Activated T-cell treated with anti-CD3 and anti-CD28 coated beads, Interleukin-2, amount 50 U/mL, for 48 hours (primary cell): ENCODE measurements at places on chromosomes 7 and 10.

DNA sequence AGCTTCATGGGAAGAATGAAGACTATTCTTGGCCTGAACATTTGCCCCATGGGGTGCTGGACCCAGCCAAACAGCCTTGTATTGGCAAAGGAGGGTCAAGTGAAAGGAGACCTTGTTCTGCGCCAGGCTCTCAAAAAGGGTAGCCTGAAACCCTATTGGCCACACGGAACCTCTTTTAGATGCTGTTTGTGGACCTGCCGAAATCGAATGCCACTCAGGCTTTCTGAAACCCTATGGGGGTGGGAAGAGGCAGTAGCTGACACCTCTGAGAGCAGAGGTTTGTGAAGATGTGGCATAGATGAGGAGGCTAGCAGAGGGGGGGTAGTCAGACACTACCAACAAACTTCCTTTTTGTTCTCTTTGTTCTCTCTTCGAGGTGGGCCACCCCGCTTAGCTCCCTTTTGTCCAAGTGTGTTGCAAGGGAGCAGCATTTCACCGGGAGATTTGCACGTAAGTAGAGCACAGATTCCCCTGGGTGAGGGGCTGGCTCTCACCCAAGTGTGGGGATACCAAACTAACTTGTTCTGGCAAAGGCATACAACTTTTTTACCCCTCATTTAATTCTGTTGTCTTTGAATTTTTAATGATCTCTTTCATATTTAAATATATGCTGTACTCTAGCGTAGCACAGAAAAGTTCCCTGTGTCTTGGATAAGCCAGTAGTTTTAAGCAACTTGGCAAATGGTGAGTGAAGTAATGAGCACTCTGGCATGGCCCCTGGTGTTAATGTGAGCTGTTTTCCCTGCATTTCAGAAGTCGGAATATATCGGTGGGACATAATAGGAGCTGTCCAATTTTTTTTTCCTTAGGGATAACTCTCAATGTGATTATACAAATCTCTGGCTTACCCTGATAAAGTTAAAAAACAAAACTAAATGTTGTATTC is 107.7 kb downstream of the SEPTIN7 start:
- no peak for DNase-seq

GRCh38 chr7:111294494-111294893 is 203.6 kb downstream of the LRRN3 start:
- no peak for DNase-seq

DNA sequence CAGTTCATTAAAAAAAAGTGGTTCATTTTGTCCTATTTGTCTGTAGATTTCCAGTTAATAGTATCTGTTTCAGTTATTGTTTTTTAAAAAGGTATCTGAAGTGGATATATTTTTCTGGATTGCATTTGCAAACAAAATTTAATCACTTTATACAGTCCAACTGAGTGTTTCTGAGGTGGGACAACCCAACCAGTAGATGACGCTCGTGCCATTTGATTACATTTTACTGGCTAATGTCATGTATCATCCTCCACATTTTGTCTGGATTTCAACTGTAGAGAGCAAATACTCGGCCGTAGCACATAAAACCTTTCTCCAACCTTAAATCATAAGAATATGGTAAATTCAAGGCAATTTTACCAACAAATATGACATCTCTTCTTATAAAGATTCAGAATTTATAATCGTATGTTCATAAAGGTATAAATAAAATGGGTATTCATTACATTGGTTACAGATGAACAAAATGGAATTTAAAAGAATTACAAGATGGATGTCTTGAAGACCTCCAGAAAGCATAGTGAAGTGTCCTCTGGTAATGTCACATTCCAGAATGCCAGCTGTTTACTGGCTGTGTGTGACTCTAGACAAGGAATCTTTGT is 789.0 kb downstream of the PHTF2 start:
- no peak for DNase-seq

DNA sequence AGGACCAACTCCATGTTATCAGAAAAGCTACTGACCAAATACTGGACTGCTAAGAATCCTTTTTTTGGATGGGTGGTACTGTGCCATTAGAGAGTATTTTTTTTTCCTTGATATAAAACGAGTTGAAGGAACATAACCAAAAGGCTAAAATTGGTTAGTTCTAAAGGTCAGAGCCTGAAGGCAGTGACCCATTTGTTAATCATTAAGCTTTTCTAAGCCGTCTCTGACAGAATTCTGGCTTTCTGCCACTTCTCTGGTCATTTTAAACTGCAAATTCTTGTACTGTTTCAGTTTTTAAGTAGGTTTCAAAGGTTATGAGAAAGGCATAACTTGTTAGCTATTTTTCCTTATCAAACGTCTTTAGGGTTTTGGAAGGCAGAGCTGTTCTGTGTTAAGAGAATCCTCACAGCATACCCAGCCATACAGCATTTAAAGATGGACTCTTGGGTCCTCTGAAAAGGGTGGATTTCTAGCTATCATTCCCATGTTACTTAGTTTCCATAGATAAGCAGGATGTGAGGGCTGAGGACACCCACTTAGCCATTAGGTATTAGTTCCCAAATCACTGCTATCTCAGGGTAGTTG is 196.8 kb downstream of the RNLS start:
- no peak for DNase-seq
